Right lung (tissue), 10 donors: ENCODE measurements at places on chromosomes 4 and X.
A peak's percentile ranks its signal among the peaks of the same experiment; 100 is the strongest.

- DNase-seq, result peak; percentile 30
Observed at GRCh38 chr4:79042079-79042674, 102.9 kb upstream of the PAQR3 start.

GRCh38 chr4:188399834-188400233 lies 260.6 kb downstream of the TRIML1 start:
- no peak for DNase-seq

DNA sequence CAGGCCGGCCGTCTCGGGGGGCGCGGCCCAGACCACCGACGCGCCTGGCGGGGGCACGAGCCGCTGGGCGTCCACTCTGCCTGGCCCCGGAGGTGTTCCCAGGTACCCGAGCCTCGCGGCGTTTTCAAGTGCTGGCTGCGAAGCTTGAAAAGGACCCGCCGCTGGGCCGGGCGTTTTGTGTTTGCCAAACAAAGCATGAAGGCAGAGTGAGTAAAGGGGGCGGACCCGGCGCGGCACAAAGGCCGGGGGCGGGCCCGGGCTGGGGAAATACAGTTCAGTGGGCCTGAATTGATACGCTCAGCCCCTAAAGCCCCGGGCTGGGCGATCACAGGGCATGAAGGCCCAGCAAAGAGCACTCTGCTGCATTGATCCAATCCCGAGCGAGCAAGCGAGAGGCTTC lies 65.4 kb downstream of the SOX3 start:
- no peak for DNase-seq

DNA sequence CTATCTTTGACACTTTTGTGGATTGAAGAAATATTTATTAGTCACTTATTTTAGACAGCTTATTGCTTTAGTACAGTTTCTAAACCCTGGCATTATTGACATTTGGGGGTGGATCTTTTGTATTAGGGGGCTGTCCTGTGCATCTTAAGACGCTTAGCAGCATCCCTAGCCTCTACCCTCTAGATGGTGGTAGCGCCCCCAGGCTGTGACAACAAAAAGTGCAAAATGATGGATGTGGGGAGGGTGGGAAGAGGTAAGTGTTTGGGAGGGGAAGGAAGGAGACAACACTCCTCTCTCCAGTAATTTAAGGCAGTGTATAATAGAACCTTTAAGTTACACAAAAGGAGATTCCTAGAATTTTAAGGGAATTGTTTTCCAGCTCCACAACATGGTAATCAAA lies 1210.6 kb downstream of the C4orf33 start:
- no peak for DNase-seq

DNA sequence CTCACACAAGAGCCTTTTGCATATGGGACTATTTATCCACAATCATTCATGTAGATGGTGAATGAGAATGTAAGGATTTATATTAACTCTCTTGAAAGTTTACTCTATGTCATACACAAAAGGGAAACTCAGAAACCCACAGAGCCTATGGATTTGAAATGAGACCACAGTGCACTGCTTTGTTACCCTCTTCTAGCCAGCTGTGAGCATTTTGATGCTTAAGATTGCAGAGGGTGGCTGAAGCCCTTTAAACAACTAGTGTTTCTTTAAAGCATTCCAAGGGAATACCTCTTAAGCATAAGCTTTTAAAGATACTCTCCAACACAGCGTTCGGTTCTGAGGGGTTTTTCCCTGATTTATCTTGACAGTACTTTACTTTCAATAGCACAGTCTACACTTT lies 113.9 kb downstream of the NKX6-1 start:
- no peak for DNase-seq

DNA sequence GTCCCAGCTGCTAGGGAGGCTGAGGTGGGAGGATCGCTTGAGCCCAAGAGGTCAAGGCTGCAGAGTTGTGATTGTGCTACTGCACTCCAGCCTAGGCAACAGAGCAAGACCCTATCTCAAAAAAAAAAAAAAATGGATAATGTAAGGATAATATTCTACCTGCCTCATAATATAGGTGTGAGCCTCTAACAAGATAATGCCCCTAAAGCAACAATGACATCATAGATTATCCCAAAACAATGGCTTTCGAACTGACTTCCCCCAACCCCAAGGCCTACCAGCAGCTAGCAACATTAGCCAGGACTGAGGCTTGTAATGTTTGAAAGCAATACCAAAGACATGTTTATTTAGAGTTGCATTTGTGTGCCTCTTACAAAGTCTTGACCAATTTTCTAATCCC lies 33.9 kb upstream of the ATP6AP2 start:
- DNase-seq, result no peak

GRCh38 chr4:69832326-69833030 lies 27.5 kb downstream of the SULT1E1 start:
- DNase-seq, result no peak

- no peak for DNase-seq
Observed at GRCh38 chr4:11702886-11703557, 274.3 kb upstream of the HS3ST1 start.

DNA sequence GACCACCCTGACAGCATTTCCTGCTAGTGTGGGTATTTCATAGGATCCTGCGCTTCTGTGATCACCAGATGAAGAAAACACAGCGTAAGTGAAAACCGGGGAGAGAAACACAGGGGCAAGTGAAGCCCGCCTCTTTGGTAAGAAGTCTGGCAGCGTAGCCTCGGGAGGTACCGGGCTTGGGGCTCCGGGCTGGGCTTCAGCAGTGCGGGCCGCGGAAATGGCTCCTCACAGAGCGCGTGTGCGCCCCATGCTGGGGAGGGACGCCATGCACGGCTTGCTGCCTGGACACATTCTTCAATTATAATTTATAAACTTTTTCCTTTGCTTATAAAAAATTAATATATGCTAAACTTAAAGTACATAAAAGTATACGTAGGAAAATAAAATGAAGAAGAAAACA lies 151.5 kb downstream of the AFAP1 start:
- DNase-seq, result no peak

DNA sequence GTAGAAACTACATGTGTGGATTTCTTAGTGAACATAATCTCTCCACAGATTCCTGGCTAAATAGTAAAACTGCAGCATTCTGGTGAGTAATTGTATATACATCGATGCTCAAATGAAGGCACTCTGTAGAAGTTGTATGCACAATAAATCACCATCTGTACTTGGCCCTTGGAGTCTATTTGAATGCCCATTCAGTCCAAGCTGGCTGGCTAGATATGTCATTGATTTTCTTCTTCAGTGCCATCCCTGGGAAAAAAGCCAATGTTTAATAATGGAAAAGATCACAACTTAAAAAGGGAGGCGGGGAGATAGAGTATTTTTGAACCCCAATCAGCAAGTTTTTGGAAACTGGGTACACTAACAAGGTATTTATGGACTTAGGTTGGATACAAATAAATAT lies 381.0 kb upstream of the TEX13C start:
- DNase-seq, result no peak

GRCh38 chr4:139274790-139275189 lies 5.2 kb downstream of the MGARP start:
- DNase-seq, result no peak

DNA sequence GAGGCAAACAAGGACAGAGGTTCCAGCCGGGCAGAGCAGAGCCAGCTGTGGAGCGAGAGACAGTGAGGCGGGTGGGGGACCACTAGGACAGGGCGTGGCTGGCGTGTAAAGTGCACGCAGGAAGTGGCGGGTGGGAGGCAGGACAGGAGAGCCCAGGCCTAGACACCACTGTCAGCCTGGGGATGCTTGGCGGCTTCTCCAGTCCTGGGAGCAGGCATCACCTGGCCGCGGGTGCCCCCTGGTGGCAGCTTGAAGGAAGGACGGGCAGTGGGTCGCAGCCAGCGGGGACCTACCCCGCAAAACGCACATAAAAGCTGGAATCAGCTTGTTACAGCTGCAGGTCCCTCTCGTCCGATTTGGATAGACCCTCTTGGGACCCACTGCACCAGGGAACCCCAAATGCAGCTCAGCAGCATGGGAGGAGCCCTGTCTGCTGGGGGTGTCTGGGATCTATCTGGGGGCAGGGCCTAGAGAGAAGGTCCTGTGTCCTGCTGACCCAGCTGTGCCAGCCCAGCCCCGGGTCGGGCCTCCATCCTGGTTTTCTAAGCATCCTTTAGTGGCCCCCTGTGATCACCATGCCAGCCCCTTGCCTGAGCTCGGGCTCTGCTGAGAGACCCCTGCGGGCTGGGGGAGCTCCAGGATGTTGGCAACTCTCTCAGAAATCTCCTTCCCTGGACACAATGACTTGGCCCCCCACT lies 57.7 kb downstream of the WFS1 start:
- DNase-seq, result peak; percentile 67

GRCh38 chrX:11267425-11267824 lies 25.8 kb upstream of the AMELX start:
- no peak for DNase-seq

GRCh38 chr4:64341711-64342110 lies 67.5 kb downstream of the TECRL start:
- no peak for DNase-seq

DNA sequence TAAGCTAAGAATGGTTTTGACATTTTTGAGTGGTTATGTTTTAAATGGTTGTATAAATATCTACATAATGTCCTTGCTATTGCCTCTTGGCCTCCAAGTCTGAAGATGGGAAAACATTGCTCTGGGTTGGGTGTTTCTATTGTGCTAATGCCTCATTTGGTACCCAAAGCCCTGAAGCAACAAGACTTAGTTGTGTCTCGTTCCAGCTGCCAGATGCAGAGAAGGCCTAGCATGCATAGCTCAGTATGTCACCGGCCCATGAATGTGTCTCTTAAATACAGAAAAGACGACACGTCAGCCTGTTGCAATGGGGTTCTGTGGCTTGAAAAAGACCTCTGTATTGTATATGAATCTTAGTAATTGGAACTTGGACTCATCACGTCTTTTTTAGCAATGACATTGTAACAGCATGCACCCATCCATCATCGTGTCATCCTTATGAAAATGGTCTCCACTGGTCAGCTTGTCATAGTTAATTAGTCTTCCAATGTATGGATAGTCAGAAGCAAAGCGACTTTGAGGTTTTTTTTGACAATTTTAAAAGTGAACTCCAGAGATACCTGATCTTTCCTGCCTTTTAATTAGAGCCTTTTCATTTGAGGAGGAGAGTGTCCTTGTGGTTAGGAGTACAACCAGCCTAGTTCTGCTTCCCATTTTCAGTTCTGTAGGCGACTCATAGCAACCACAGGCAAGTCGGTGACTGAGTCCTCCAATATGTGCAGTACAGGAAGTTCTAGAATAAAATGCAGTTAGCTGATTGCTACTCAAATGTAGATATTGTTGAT lies 126.4 kb upstream of the GATB start:
- DNase-seq, result no peak

GRCh38 chr4:40952672-40953071 lies 202.9 kb downstream of the NSUN7 start:
- DNase-seq, result no peak

DNA sequence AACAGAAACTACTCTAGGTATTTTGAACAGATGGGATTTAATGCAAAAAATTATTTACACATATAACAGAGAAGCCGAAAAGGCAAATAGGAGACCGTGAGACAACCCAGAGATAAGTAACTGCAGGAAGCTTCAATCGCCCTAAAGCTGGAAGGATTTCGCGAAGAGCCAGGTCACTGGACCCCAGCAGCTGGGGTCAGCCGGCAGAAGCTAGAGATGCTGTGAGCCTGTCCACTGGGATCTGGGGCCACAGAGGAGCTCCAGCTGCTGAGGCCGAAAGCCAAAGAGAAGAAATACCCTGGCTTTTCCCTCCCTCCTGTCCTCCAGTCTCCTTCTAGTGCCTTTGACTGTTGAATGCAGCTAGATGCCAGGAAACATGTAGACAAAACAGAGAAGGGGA lies 192.8 kb upstream of the BCOR start:
- DNase-seq, result no peak

DNA sequence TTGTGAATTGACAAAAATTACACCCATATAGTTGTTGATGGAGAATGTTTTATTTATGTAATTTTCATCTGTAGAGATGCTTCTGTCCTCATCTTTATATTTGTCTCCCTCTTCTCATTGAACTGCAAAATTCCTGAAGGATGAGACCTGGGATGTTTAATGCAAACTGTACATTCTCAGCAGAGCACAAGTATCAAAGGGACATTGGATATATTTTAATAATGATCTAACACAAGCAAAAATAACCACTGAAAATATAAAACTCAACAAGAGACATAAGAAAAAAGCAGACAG lies 28.6 kb downstream of the UGDH start:
- DNase-seq, result no peak

- no peak for DNase-seq
Observed at GRCh38 chr4:83259586-83259985, 25.0 kb downstream of the COQ2 start.

DNA sequence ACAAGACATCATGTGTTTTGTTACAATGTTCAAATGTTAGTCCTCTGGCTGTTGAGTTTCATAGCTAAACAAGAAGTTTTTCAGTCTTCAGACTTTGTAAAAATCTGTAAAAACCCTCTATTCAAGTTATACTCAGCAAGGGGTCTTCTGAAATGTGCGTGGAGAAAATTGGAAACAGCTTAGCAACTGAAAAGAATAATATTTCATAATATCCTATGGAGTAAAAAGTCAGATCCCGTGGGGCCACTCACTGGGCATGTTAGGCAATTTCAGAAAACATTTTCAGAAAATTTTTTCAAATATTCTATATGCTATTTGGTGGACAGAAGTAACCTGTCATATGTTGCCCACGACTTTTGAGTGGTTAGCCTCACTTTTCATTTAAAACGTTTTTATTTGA lies 118.3 kb downstream of the CORIN start:
- DNase-seq, result no peak
